Caki2 (cell line): ENCODE measurements at places on chromosomes 7 and 10. TPM values are rescaled to one million over a fixed set of nuclear protein-coding genes. Genes with fewer than 3 reads are reported as not detected.

- no peak for DNase-seq
Observed at GRCh38 chr7:82615527-82615926, 171.9 kb upstream of the CACNA2D1 start.

The PRSS37 gene
- not detected in 2 replicates for total RNA-seq

GRCh38 chr7:156640949-156641485 is 443 bp downstream of the RNF32 start:
- DNase-seq, result no peak

DNA sequence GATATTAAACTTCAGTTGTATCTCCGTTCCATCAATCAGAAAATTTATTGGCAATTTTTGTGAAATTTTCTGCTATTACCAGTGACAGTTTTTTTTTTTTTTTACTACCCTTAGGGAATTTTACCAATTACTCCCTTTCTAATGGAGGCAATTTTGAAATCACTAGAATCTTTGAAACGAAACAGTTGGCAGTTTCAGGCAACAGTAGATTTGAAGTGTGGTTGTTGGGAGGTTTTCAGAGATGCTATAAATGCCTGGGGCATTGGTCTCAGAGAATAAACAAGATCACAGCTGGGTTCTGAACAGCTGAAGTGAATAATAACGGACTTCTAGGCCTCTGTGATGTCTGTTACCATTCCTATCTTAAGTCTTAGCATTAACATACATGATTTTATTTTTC is 535.9 kb upstream of the POT1 start:
- no peak for DNase-seq

DNA sequence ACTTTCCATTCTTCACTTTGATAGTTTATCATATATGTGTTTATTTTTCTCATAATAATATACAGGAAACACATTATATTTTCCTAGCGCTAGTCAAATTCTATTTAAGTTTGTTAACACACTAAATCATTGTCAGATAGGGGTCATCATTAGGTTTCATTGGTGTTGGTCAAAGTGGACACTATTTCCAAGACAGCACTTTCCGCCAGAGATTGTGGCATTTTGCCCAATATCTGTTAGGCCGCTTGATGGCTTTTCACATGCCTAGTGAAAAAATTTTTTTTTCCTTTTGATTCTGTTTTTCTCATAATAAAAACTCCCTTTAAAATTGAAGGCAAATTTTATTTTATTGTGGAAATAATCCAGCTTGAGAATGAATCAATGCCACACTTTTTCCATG is 495.4 kb upstream of the AKR1E2 start:
- no peak for DNase-seq

DNA sequence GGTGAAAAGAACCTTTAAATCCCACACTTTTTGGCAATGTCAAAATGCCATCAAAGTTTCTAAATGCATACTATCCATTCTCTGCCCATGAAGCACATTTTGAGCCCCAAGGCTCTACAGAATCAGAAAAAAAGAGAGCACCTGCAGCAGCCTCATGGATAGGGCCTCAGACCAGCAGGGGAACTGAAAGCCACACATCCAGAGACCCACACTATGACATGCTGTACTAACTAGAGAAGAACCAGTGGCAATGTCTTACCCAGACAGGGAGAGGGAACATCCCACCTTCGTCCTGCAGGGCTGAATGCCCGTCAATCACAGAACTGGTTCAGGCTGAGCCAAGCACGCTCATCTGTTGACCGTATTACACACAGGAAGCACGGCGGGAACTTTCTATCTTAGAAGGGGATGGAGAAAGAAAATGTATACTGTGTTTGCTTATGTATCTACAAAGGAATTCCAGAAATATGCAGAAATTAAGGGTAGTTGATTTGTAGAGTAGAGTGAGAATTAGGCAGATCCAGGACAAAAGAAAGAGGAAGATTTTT is 237.2 kb downstream of the GLI3 start:
- DNase-seq, result no peak

DNA sequence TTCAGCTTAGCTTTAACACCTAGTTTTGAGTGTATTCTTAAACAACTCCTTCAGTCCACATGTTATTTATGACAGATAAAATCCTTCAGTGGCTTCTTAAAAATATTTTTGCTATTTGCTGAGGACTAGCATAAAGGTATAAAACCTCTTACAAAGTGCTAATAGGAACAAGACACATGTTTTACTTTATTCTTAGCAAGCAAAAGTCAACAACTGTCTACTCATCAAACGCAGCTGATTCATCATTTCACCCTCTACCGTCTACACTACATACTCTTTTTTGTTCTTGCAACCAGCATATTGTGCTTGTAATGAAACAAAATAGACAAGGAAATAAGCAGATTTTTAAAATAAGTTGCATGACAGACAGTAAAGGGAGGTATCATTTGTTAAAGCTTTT is 319.7 kb downstream of the SNX13 start:
- no peak for DNase-seq

The CRYGN gene
- not detected in 2 replicates for total RNA-seq

The PILRB gene
- 15.0 and 44.8 TPM in 2 replicates for total RNA-seq

DNA sequence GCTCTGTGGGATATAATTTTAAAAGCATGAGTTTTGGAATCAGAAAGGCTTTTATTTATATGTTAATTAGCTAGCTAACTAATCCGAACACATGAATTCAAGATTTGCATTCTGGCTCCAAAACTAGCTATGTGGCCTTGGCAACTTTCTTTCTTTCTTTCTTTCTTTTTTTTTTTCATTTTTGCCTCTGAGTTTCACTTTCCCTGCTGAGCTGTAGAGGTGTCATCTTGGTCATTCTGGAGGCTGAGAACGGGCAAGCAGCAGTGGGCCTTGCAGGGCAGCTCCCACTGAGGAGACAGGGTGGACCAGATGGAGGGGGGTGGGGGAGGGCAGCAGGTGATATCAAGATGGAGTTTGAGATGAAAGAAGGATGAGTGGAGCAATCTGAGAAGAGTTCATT is 24.8 kb upstream of the SFMBT2 start:
- no peak for DNase-seq

- DNase-seq, result peak; percentile 47
Observed at GRCh38 chr7:12524794-12525386, 45.6 kb upstream of the SCIN start.

The RNF148 gene
- not detected in 2 replicates for total RNA-seq

DNA sequence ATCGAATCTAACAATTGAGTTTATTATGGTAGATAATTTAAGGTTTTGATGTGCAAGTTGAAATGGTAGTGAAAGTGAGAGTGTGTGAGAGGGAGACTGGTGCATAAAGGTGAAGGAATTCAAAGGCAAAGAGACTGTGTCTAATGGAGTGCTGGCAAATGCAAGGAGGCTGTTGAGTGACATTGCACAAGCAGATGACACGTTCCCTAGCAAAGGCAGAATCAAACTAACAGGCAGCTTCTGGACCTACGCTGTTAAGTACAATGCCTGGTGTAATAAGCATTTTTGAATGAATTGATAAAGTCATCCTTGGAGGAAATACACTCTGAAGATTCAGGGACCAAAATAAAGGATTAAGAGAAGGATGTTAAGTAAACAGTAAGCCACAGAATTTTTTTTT is 11.7 kb upstream of the GPR141 start:
- DNase-seq, result no peak

GRCh38 chr7:132463922-132464321 is 112.3 kb downstream of the PLXNA4 start:
- DNase-seq, result no peak

The SPDYE2 gene
- total RNA-seq, result not detected in 2 replicates

The PAPSS2 gene
- total RNA-seq, result 77.9 and 83.8 TPM in 2 replicates

DNA sequence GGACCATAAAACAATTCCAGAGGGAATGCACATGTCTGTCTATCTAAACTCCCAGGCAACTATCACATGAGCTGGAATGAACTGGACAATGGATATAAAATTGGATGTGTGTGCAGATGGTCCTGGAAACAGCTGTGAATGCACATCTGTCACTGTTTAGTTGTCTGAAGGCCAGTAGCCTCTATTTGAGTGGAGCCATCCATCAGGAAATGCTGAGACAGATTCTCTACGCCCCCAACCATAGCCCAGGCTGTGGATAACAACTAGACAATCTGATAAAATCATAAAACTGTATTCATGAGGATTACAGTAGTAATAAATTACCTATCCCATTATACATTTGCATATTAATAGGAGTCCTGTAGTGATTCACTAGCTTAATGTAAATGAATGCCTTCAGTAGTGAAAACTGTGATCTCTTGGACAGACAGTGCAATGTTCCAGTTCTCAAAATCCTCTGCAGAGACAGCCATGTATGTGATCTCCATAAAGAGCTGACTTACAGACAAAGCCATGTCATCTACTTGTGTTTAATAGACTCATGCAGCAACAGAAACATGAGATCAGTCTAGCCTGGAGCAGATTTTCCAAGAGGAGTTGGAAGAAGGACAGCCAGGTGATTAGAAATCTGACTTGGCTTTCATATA is 907.6 kb downstream of the KCNMA1 start:
- DNase-seq, result no peak

DNA sequence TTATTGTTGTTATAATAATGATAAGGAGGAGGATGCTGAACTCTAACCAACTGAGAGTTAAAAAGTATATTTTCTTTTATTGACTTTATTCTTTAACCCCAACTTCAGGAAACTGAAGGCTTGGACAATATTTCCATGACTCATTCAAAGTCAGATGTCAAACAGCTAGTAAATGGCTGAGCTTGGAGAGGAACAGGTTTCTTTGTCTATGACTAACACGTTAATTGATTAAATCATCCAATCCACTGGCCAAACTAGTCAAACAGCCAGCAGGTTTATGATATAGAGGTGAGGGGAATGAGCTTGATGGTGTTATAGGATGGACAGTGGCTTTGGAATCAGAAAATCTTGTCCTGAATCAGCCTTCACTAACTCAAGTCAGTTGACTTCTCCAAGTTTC is 119.1 kb upstream of the WDR11 start:
- DNase-seq, result no peak

- peak; percentile 81 for DNase-seq
Observed at GRCh38 chr7:26449175-26450165, 157.8 kb downstream of the SNX10 start.
